ENCODE measurements at places on chromosomes 12 and 14.

DNA sequence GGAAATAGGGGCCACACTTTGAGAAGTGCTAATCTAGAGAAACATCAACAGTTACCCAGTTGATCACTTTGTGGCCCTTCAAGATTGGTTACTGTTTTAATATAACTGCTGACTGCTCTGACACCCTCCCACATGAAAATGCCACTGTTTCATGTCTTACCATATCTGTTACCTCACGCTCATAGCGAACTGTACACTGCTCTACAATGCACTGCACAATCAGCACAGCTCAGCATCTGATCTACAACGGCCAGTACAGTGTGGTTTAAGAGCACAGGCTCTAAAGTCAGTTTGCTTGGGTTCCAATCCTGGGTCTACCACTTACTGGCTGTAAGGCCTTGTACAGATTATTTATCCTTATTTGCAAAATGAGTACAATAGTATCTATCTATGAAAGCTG is 39.1 kb downstream of the SPPL3 start:
- no peak for DNase-seq

- DNase-seq: no peak
These were observed 15.5 kb upstream of the KRR1 start for GRCh38 chr12:75526655-75527511.

- no peak for DNase-seq
These were observed 462.6 kb downstream of the PRKD1 start for GRCh38 chr14:29465095-29465494.

GRCh38 chr12:12273291-12273957 is 6.6 kb upstream of the LRP6 start:
- no peak for DNase-seq
